ENCODE measurements at places on chromosomes 3 and 15.

DNA sequence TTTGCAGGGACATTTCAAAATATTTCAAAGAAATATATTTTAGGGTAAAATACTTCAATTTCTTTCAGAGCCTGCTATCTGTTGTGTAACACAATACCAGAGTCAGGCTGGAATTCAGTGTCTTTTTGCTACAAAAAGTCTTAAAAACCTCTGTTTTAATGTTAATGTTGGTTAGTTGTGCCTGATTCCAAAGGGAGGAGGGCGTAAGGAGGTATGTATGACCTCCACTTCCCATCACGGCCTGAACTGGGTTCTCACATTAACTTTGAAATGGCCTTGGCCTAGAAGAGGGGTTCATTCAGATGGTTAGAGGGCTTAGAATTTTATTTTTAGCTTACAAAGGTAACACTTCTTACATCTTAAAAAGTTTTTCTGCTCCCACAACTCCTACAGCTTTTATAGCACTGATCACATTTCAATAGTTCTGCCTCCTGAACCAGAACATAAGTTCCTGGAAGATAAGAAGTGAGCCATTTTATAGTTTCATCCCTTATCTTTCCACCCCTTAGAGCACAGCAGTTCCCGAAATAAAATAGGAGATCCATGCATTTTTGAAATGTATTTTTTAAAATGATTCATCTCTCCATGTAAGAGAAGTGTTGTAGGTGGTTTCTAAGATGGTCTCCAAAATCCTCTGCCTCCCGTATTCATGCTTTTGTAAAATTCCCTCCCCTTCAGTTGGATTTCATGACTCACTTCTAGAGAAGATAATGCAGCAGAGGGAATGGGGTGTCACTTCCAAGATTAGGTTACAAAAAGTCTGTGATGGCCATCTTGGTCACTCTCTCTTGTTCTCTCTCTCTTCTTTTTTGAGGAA lies 543.1 kb upstream of the NECTIN3 start:
- no peak for DNase-seq

GRCh38 chr3:81726132-81726531 lies 35.3 kb downstream of the GBE1 start:
- DNase-seq: no peak

DNA sequence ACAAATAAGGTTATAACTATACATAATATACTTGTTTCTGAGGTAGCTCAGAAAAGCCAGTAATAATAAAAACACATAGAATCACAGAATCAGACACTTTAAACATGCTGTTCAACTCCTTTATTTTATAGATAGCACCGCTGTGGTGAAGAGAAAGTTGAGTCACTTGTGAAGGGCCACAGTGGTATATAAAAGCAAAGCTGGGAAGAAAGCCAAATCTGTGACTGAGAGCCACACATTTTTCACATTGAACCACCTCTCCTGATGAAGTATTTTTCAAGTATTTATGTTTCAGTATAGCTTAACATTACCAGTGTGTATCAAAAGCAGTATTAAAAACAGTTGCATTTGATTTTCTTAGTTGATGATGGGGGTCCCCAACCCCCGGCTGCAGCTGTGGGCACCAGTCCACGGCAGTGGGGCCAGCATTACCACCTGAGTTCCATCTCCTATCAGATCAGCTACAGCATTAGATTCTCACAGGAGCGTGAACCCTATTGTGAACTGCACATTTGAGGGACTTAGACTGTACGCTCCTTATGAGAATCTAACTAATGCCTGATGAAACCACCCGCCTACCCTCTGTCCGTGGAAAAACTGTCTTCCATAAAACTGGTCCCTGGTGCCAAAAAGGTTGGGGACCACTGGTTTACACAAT lies 46.2 kb downstream of the TBL1XR1 start:
- DNase-seq: no peak

- DNase-seq: no peak
Observed at GRCh38 chr3:114571363-114571762, 277.5 kb downstream of the TIGIT start.

DNA sequence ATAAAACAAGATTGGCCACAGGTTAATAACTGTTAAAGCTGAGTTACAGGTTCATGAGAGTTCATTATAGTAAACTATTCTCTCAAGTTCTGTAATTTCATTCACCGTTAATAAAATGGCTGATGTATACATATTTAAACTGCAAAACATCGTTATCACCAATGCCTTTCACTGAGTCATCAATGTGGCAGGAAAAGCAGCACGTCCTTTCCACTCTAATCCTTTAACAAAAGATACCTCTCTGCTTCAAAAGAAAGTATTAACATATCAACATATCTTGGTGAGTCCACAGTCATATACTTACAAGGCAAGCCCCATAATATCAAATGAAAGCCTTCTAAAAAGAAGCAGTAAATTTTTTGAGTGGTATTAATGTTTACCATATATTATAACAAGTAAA lies 54.5 kb downstream of the UACA start:
- DNase-seq: no peak

- no peak for DNase-seq
Observed at GRCh38 chr3:5162102-5162501, 25.4 kb upstream of the EDEM1 start.

GRCh38 chr15:66772604-66773128 lies 70.6 kb downstream of the SMAD6 start:
- DNase-seq: no peak

DNA sequence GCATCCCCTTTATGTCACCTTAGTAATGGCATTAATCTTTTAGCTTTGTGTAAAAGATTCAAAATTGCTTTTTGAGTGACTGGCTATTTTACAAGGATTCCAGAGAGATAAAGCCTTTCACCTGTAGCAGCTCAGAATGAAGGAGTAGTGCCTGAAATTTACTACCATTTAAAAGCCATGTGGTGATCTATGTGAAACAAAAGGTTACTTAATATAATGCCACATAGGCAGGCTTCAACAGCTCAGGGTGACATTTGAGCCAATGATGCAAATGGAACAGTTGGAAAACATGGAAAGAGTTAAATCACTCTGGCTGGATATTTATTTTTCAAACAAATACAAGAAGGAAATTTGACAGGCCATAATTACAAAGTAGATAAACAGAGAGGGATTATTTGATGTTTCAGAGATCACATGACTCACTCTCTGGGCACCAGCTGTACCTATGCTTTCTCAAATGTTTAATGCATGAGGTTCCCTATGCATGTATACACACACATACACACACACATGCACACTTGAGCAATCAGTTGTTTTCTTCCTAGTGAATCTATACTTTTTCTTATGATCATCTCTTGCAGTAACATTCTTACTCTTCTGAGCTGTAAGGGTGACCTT lies 171.5 kb downstream of the ZMAT3 start:
- DNase-seq: no peak

- DNase-seq: no peak
Observed at GRCh38 chr15:100726421-100727190, 124.2 kb downstream of the ASB7 start.

DNA sequence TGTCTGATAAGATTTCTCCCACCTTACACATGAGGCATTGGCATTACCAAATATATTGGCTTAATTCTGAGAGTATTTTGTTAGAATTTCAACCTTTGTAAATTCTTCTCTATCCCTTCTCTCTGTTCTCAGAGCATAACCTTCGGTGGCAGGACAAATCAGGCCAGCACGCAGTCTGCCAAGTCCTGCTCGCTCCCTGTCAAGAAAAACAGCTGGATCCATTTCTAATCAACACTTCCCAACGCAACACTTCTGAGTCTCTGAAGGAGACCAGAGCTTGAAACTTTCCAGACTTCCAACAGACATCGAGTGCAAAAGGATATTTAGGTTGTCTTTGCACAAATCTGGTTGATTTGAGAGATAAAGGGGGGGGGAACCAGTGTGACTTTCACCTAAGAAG lies 125.7 kb downstream of the SV2B start:
- no peak for DNase-seq

GRCh38 chr15:41279535-41280283 lies 48.6 kb downstream of the CHP1 start:
- DNase-seq: no peak

All from substantia nigra (tissue), 51 donors.